ENCODE measurements at places on chromosomes 16 and 17. TPM values are rescaled to one million over a fixed set of nuclear protein-coding genes. Genes with fewer than 3 reads are reported as not detected.
A peak's percentile ranks its signal among the peaks of the same experiment; 100 is the strongest.

DNA sequence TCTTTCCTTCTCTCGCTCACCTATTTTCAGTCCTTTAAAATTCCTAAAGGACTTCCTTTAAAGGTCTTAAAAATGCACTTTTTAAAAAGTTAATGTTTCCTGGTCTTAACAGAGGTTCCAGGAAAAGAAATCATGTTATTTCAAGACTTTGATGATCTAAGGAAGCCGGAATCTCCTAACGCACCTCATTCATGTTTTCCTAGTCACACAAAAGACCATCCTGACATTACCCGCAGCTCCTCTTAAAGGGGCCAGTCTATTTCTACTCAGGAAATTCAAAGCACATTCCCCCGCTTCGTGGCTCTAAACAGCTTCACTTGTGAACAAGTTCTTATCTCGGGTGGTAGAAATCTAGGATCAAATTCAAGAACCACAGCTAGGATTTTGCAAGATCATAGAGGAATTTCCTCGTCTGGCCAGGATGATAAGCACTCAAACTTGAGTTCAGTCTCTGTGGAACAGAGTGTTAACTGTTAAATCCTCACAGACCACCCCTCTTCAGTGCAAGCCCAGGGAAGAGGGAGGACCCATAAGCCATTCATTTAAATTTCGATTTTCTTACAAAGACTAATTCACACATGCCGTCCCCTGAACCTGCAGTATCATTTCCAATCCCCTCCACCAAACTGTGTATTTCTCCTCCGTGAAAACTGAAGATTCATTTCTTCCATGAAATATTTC, 137.1 kb upstream of the AXIN2 start:
- no peak overlapping the region for H3K27ac ChIP-seq
- no peak overlapping the region for H3K4me3 ChIP-seq
- H3K4me1 ChIP-seq, result peaks cover 4% of the 10 kb centered on the region
- H3K27me3 ChIP-seq, result no peaks in the 10 kb centered on the region

- H3K27ac ChIP-seq, result no peak overlapping the region
- no peaks in the 10 kb centered on the region for H3K27me3 ChIP-seq
- no peak overlapping the region for H3K4me3 ChIP-seq
- H3K36me3 ChIP-seq, result no peaks in the 10 kb centered on the region
- no peak for DNase-seq
Measured at GRCh38 chr17:40901981-40902474, 17.0 kb upstream of the KRT20 start.

GRCh38 chr16:68792465-68793324, 50.6 kb upstream of the TANGO6 start:
- no peak overlapping the region for H3K4me3 ChIP-seq
- peaks cover 9% of the 10 kb centered on the region for H3K4me1 ChIP-seq
- no peaks in the 10 kb centered on the region for H3K36me3 ChIP-seq
- no peaks in the 10 kb centered on the region for H3K27me3 ChIP-seq

DNA sequence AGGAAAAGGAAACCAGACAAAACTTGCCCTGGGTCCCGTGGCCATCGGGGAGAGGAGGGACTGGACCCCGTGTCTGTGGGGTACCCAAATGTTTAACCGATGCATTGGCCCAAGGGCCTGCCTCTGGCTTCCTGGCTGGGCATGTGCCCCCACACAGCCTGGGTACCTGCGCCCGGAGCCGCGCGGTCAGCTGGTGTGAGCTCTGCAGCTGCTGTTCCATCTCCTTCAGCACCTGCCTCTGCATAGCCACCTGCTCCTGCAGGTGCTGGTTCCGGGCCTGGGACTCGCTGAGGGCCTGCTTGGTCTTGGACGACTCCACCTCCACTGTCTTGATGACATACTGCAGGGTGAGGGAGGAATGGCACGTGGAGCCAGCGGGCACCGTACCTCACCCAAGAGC, 31.9 kb downstream of the KIFC3 start:
- H3K4me3 ChIP-seq, result no peak overlapping the region
- no peaks in the 10 kb centered on the region for H3K27me3 ChIP-seq
- no peaks in the 10 kb centered on the region for H3K36me3 ChIP-seq
- no peak overlapping the region for H3K27ac ChIP-seq

GRCh38 chr17:32912218-32912897, 15.6 kb upstream of the TMEM98 start:
- H3K4me1 ChIP-seq, result no peaks in the 10 kb centered on the region
- DNase-seq, result peak; percentile 70
- no peaks in the 10 kb centered on the region for H3K36me3 ChIP-seq
- H3K4me3 ChIP-seq, result no peak overlapping the region
- peak overlapping the region; percentile 36 for H3K27ac ChIP-seq

GRCh38 chr17:19487024-19487600, 46.5 kb upstream of the SLC47A1 start:
- no peak for DNase-seq
- H3K27ac ChIP-seq, result no peak overlapping the region
- no peaks in the 10 kb centered on the region for H3K36me3 ChIP-seq
- H3K4me1 ChIP-seq, result peaks cover 3% of the 10 kb centered on the region
- no peaks in the 10 kb centered on the region for H3K27me3 ChIP-seq

DNA sequence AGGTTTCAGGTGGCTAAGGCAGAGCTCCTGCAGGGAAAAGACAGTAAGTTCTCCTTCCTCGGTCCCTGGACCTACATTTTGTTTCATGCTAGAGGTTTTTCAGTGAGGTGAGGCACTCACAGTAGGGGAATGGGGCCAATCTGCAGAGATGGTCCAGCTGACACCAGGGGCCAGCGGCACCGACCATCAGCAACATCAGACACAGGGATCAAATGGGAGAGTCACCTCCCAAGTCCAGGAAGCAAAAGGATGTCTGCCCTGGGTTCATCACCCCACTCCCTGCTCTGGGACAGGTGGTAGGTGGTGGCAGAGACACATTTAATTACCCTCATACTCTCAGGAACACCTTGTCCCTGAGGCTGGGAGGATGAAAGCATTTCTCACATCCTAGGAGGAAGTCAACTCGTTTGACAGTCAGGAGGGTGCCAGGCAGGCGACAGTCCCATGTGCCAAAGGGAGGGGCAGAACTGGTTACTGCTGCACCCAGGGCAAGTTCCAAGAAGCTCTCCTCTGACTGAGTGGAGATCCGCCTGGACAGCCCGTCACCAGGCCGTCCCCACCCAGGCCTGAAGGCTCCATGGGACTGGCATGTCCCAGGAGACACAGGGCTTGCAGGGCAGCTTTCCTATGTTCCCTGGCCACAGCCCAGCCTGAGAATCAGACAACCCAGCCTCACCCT, 19.2 kb downstream of the ATP6V0D1 start:
- H3K27ac ChIP-seq, result no peak overlapping the region
- no peaks in the 10 kb centered on the region for H3K27me3 ChIP-seq
- DNase-seq, result no peak
- H3K4me3 ChIP-seq, result no peak overlapping the region
- H3K36me3 ChIP-seq, result no peaks in the 10 kb centered on the region

GRCh38 chr17:57689254-57689653, 55.8 kb downstream of the CCDC182 start:
- H3K4me3 ChIP-seq, result no peak overlapping the region
- no peaks in the 10 kb centered on the region for H3K27me3 ChIP-seq
- H3K4me1 ChIP-seq, result no peaks in the 10 kb centered on the region
- no peak overlapping the region for H3K27ac ChIP-seq
- no peak for DNase-seq
- no peaks in the 10 kb centered on the region for H3K36me3 ChIP-seq

- no peak overlapping the region for H3K27ac ChIP-seq
- H3K36me3 ChIP-seq, result no peaks in the 10 kb centered on the region
- DNase-seq, result peak; percentile 32
Measured at GRCh38 chr17:48102043-48102750, 919 bp upstream of the CBX1 start.

GRCh38 chr16:86353148-86353547, 157.2 kb upstream of the FOXF1 start:
- H3K4me3 ChIP-seq, result no peak overlapping the region
- no peak for DNase-seq
- H3K27me3 ChIP-seq, result no peaks in the 10 kb centered on the region
- H3K4me1 ChIP-seq, result no peaks in the 10 kb centered on the region
- H3K27ac ChIP-seq, result no peak overlapping the region

DNA sequence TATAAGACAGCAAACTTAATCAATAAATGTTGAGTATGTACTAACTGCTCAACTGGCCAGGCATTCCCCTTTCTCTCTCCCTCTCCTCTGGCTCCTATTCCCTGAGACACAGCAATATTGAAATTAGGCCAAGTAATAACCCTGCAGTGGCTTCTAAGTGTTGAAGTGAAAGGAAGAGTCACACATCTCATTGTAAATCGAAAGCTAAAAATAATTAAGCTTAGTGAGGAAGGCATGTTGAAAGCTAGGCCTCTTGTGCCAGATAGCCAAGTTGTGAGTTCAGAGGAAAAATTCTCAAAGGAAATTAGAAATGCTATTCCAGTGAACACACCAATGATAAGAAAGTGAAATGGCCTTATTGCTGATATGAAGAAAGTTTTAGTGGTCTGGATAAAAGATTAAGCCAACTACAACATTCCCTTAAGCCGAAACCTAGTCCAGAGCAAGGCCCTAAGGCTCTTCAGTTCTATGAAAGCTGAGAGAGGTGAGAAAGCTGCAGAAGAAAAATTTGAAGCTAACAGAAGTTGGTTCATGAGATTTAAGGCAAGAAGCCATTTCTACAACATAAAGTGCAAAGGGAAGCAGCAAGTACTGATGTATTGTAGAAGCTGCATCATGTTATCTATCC, 35.4 kb upstream of the ABCC11 start:
- H3K4me1 ChIP-seq, result peaks cover 4% of the 10 kb centered on the region
- no peaks in the 10 kb centered on the region for H3K36me3 ChIP-seq

- no peaks in the 10 kb centered on the region for H3K27me3 ChIP-seq
- no peak overlapping the region for H3K27ac ChIP-seq
- no peaks in the 10 kb centered on the region for H3K36me3 ChIP-seq
Measured at GRCh38 chr17:79607940-79608623, 2.8 kb downstream of the RBFOX3 start.

DNA sequence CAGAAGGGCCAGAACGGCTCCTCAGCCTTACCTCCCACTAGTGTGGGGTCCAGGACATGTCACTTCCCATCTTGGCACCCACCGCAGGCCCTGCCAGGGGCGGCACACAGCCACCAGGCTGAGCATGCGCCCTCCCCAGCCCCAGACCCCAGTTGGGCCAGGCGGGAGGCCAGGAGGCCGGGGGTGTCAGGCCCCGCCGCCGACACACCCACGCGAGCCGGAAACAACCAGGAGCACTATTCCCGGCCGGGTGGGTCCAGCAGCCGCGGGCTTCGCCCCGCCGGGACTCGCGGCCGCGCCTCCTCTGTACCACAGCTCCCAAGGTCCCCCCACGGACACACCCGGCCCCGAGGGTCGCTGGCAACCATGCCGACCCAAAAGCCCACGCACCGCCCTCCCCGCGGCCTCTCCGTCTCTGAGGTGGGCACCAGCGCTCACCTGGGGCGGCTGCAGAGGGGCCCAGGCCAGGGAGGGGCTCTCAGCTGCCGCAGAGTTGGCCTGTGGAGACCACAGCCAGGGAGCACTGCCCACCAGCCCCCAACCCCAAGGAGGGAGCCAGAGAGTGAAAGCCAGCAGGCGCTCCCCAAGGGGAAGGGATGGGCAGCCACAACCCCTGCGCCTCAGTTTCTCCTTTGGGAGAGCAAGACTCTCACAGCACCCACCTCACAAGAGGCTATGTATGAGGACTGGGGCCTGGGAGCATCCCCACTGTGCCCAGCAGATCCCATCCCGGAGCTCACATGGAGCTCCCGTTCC, 18.0 kb downstream of the B9D1 start:
- DNase-seq, result no peak
- H3K4me3 ChIP-seq, result no peak overlapping the region
- H3K4me1 ChIP-seq, result peaks cover 14% of the 10 kb centered on the region

DNA sequence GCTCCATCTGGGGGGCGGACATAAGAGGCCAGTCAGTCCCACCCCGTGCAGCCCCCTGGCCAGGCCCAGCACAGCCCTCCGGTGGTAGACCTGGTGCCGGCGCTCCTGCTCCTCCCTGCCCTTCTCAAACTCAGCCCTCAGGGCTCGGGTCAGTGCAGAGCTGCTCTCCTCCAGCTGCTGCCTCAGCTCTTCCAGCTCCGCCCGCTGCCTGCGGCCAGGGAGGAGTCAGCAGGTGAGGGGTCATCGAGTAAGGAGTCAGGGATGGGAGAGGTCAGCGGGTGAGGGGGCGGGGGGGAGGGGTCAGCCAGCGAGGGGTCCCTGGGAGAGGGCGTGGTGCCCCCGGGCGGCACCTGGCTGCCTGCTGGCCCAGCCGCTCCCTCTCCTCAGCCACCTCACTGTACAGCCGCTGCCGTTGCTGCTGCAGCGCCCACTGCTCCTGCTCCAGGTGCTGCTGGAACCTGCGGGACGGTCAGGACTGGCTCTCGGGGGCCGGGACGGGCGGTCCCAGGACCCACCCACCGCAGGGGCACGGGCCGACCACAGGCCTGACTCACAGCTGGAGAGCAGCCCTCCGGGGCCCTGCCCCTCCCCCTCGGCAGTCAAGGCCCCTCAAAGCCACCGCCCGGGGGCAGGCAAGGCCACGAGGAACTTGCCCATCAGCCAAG, 26.5 kb upstream of the AATK start:
- no peak overlapping the region for H3K27ac ChIP-seq
- no peaks in the 10 kb centered on the region for H3K36me3 ChIP-seq
- H3K4me3 ChIP-seq, result no peak overlapping the region
- no peaks in the 10 kb centered on the region for H3K4me1 ChIP-seq

GRCh38 chr16:87003414-87003755, 313.8 kb downstream of the C16orf95 start:
- no peaks in the 10 kb centered on the region for H3K27me3 ChIP-seq
- no peaks in the 10 kb centered on the region for H3K4me1 ChIP-seq
- H3K4me3 ChIP-seq, result no peak overlapping the region
- H3K27ac ChIP-seq, result no peak overlapping the region

DNA sequence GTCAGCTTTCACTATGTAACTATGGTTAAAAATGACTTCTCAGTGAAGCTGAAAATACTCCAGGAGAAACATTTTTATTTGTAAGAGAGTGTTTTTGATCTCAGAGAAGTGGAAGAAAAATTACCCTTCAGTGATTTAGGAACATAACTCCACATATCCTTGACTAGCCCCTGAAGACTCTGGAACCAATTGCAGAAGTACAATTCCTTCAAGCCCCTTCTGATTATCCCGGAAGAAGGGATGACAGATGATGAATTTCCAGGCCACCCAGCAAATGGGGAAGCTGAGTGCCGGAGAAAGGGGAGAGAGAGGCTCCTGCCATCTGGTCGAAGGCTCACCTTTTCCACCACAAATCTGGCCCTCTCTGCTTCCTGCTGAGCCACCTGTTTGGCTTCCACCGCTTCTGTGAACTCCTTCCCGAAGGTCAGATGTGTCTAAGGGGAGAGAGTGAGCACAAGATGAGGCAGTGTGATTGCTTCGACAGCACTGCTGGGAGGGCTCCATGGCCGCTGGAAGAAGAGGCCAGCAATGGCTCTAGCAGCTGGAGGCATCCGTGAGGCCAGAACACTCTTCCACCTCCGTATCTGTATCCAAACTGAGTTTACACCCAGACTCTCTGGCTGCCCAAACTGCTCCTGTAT, 8.1 kb downstream of the PHB1 start:
- no peak overlapping the region for H3K4me3 ChIP-seq
- H3K4me1 ChIP-seq, result no peaks in the 10 kb centered on the region
- DNase-seq, result no peak
- no peaks in the 10 kb centered on the region for H3K36me3 ChIP-seq

GRCh38 chr16:51665436-51665998, 514.4 kb upstream of the SALL1 start:
- H3K4me3 ChIP-seq, result no peak overlapping the region

TNFRSF12A gene
- total RNA-seq, result 8.6 TPM

SREBF1 gene
- 68.4 TPM for total RNA-seq

KRT40 gene
- not detected for total RNA-seq

SLC16A11 gene
- 3.0 TPM for total RNA-seq

GUCY2D gene
- total RNA-seq, result not detected

CCR7 gene
- 0.23 TPM for total RNA-seq

USP43 gene
- 0.15 TPM for total RNA-seq
